ENCODE measurements at places on chromosomes 11 and 22. TPM values are rescaled to one million over a fixed set of nuclear protein-coding genes. Genes with fewer than 3 reads are reported as not detected.

The NFRKB gene
- polyA plus RNA-seq = 35.7 TPM

DNA sequence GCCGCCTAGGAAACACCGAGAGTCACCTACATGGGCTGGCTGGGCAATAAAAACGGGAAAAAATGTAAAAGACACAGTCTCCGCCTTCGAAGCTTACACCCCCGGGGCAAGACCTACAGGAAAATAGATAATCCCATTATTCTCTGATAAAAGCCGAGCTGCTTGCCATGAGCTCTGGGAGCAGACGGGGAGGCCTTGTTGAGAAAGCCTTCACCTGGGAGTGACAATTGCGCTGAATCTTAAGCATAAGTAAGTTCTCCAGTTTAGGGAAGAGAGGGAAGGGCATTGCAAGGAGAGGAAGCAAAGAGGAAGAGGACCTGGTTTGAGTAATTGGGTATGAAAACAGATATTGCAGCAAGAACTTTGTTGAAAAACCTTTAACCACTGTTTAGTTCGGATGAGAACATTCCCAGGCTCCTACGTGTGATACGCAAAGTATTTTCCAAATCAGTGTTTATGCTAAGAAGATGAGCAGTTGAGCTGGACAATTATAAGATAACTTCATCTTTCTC is 813 bp upstream of the BTBD10 start:
- DNase-seq = no peak

GRCh38 chr11:32561835-32562234 is 21.8 kb upstream of the EIF3M start:
- DNase-seq = no peak

GRCh38 chr22:22954656-22955055 is 67.0 kb downstream of the IGLL5 start:
- DNase-seq = no peak

GRCh38 chr11:66417000-66417399 is 3.8 kb upstream of the NPAS4 start:
- DNase-seq = no peak

All from left renal cortex interstitium (tissue), 4 donors.